Inflammatory macrophage treated with lipopolysaccharide for 1 hour (primary cell): ENCODE measurements at places on chromosomes 5 and 9.

DNA sequence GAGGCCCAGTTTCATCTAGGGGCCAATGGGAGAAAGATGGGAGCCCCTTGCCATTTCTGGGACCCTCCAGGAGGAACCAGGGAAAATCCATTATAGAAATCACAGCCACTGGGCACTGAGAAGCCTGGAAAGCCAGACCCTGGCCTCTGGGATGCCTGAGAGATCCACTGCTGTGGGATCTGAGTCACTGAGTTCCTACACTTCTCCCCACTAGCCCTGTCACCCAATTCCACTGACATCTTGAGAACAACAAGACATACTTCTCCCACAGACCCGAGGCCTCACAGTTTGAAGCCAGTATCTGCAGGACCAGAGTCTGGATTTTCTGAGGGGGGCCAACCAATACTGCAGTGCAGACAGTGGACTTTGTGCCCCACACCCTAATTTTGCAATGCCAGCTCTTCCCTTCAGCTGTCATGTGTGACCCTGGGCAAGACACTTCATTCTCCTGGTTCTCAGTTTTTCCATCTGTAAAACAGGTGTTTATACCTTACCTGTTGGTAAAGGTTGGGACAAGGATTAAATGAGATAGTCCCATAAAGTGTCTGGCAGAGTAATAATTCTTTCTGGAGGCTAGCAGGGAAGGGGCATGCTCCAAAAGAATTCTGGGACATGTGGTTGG, 46.5 kb downstream of the CXXC5 start:
- DNase-seq = no peak

GRCh38 chr9:85030316-85030715, 360.8 kb downstream of the NTRK2 start:
- DNase-seq = no peak

- no peak for DNase-seq
These were observed 6.2 kb upstream of the ST6GALNAC4 start for GRCh38 chr9:127923046-127923445.

- no peak for DNase-seq
These were observed 40.8 kb downstream of the LIFR start for GRCh38 chr5:38515646-38516045.
